NCI-H1092 (cell line): ENCODE measurements at places on chromosomes 16 and 17.

DNA sequence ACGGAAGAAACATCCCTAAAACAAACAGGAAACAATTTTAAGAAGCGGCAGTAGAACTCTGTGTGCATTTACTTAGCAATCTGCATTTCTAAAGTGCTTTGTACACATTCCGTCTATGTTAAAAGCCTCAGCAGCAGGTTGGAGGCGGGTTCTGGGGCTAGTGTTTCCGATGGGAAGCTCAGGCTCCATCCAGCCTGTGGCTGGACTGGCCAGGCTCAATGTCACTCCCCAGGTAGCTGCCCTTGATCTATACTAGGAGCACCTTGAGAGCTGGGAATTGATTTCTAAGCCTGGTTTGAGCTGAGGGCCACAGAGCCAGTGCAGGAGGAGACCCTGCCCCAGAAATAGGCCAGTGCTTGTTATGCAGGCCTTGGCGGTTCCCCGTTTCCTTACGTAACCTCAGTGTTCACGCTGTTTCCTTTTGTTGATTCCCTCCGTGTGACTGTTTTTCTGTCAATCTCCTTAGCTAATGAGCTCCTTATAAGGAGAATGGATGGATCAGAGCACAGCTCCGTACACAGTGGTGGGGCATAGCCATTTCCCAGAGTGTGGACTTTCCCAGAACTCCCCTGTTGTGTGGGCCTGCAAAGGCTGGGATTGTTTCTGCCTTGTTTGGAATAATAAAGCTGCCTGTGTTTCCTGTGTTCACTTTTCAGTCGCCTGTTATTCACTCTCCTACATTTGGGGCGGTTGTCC lies 21.4 kb downstream of the ADORA2B start:
- DNase-seq: peak; percentile 42

DNA sequence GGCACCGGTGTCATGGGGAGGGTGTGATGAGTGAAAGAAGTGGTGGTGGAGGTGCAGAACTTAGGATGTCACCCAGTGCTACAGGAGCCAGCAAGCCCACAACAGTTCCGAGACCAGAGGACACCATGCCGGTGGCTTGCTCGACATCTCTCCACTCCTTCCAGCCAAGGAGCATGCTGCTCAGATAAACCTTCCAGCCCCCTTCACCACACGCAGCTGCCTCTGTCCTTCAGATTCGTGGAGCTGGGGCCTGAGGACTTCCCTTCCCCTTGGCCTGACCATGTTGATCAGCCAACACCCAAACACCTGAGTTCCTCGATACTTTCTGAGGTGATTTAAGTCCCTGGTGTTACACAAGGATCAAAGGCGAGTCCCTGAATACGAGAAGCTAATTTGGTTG lies 188.8 kb upstream of the FOXF1 start:
- no peak for DNase-seq

DNA sequence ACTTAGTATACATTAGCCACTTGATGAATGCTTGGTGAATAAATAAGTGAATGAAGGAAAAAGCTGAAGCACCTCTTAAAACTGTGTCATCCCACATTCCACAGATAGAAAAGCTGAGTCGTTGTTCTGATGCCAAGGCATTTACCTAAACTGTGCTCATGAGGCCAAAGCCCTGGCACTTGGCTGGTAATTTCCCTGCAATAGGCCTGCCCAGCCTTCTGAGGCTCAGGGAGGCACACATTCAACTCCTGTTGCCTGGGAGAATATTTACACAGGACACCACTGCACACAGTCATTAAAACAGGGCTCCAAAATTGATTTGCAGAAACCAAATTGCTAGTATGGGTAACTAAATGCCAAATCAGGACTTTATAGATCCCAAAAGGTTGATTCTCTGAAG lies 333.0 kb upstream of the C16orf82 start:
- peak; percentile 4 for DNase-seq

- no peak for DNase-seq
Observed at GRCh38 chr17:81680150-81680549, 3.4 kb downstream of the ARL16 start.

- no peak for DNase-seq
Observed at GRCh38 chr17:80949451-80950421, 41.9 kb upstream of the CHMP6 start.
